ENCODE measurements at places on chromosomes 7 and 10. TPM values are rescaled to one million over a fixed set of nuclear protein-coding genes. Genes with fewer than 3 reads are reported as not detected.

The PRKG1 gene
- total RNA-seq: not detected

The MUC12 gene
- total RNA-seq: not detected

The PIP gene
- total RNA-seq: not detected

The CXCL12 gene
- total RNA-seq: 0.14 TPM

The UMAD1 gene
- 19.9 TPM for total RNA-seq

The TFEC gene
- total RNA-seq: not detected

The SPDYE9 gene
- not detected for total RNA-seq

The TRIM73 gene
- total RNA-seq: 2.4 TPM

The SH2B2 gene
- 16.5 TPM for total RNA-seq

The TAS2R41 gene
- total RNA-seq: not detected

The WDR86 gene
- not detected for total RNA-seq

The PRLHR gene
- total RNA-seq: not detected

The CHRM2 gene
- total RNA-seq: not detected

The WNT8B gene
- not detected for total RNA-seq

The TMEM273 gene
- 8.9 TPM for total RNA-seq

The TPST1 gene
- total RNA-seq: 53.2 TPM

- no peak for DNase-seq
These were observed 7.1 kb downstream of the GRM8 start for GRCh38 chr7:127245607-127246006.

- no peak for DNase-seq
These were observed 47.3 kb downstream of the TFPI2 start for GRCh38 chr7:93843260-93843659.

DNA sequence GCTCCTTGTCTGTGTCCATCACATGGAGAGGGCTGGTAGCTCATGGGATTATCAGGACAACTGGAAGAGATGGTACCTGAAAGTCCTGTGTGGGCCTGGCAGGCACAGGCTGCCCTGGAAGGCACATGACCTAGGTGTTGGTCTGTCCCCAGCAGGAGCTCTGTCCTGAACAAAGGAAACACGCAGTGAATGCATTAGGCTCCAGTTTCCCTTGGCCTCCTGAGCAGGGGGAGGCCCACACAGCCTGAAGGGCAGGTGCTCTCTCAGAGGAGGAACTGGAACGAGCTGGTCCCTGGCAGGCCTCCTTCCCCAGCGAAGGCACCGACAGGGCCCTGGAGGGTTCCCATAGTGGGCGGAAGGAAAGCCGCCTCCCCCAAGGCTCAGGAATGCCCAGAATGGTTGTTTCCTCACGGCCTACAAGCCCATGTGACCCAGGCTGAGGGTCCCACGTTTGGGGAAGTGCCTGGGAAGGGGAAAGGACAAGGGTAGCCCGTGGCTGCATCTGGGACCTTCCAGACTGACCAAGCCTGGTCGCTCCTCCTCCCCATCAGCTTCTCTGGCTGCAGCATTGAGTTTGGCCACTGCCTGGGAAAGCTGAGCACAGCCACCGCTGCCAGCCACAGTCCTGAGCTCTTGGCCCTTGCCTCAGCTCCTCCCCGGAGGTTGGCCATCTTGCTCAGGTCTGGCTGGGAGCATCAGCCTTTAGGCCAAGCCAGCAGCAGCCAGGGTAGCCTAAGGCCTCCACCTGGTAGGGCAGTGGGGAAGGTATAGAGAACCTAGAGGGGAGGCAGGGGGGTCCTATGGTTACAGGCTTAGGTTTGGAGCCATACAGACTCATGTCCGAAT lies 21.8 kb downstream of the CXCL12 start:
- DNase-seq: no peak

GRCh38 chr7:96045919-96046318 lies 273.6 kb downstream of the DYNC1I1 start:
- no peak for DNase-seq

GRCh38 chr7:116438267-116438666 lies 61.3 kb upstream of the CAV2 start:
- peak; percentile 58 for DNase-seq

- no peak for DNase-seq
These were observed 64.8 kb upstream of the MEOX2 start for GRCh38 chr7:15751191-15751701.

GRCh38 chr10:25441270-25441669 lies 266.5 kb downstream of the GPR158 start:
- DNase-seq: no peak

DNA sequence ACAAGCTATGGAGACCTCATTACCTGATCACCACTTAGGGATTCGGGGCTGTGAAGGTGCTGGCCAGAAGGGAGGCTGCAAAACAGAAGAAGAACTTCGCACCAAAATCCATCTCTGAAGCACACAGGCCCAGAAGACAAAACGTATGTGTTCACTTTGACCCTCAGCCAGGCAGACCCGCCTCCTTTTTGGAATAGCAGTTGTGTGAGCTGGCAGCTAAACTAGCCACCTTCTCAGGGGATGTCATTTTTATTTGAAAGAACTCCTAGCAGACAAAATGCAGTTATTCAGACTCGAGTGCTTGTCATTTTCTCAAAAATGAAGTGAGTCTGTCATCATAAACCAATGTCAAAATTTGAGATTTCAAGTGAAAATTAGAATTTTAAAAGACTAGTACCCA lies 71.7 kb downstream of the TNS3 start:
- DNase-seq: no peak

DNA sequence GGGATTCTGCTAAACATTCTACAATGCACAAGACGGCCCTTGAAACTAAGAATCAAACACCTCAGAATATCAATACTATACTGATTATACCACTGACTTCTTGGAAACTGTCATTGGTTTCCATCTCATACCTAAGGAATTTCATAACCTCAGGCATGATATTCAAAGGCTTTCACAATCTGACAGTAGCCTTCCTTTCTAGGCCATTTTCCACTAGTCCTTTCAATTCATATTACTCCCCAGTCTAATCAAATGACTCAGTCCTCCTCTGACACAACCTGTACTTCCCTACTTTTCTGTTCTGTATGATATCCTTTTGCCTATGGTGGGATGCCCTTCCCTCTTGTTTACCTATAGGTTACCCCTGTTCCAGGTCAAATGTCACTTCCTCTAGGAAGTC lies 48.3 kb downstream of the CSTF2T start:
- DNase-seq: no peak

- DNase-seq: no peak
These were observed 344.9 kb upstream of the MKI67 start for GRCh38 chr10:128471151-128471550.

- no peak for DNase-seq
These were observed 55.5 kb downstream of the AOAH start for GRCh38 chr7:36668750-36669149.

DNA sequence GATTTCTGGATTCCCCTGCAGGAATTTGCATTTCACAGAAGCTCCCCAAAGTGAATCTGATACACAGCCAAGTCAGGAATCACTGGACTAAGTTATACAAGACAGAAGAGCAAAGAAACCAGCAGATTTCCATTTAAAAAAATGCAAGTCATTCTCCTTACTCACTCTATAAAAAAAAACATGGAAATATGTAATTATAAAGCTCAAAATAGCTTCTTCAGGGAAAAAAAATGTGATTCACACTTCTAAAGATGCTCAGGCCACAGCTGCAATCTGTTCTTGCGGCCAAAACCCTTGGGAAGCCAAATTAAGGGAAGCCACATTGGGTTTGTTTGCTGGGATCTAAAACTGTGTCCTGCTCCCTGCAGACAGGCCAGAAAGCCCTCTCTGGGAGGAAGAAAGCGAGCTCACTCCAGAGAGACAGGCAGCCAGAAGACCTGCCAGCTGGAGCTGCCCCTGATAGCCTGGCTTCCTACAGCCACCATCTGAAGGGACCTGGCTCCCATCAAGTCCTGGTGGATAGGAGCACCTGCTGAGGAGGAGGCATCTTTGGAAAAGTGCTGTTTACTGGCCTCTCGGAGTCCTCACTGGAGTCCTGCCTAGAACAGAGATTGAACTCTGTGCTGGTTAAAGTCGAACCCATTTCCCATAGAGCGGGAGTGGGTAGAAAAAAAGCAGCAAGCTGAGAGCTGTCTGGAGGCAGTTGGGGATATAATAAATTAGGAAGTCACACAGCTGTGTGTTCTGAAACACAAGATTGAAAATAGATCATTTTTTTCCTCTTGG lies 359.2 kb upstream of the AOAH start:
- no peak for DNase-seq

DNA sequence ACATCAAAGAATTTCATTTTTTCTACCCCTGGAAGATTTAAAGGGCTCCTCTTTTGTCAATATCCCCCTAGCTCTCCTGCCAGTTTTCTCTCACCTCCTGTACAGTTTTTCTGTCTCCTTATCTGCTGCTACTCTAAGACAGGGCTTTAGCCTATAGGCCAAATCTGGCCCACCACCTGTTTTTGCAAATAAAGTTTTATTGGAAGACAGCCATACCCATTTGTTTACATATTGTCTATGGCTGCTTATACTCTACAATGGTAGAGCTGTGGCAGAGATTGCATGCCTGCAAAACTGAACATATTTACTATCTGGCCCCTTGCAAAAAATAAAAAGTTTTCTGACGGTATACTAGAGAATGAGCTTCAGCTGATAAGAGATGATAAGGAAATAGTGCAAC lies 37.4 kb upstream of the GARS1 start:
- no peak for DNase-seq

DNA sequence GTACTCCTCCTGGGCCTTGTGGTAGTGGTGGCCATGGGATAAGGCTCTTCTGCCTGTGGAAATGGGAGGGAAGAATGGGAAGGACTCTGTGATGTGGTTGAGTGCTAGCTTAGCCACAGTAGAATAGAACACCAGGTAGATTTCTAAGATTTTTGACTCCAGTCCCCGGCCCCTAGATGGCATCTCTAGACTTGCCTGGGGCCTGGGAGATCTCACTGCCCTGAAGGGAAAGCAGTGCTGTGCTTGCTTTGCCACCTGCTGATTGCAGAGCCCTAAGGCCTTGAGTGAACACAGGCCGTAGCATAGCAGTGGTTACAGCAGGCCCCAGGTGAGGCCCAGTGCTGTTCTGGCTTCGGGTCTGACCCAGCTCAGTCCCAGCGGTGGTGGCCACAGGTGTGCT lies 252.0 kb downstream of the TCF7L2 start:
- no peak for DNase-seq

DNA sequence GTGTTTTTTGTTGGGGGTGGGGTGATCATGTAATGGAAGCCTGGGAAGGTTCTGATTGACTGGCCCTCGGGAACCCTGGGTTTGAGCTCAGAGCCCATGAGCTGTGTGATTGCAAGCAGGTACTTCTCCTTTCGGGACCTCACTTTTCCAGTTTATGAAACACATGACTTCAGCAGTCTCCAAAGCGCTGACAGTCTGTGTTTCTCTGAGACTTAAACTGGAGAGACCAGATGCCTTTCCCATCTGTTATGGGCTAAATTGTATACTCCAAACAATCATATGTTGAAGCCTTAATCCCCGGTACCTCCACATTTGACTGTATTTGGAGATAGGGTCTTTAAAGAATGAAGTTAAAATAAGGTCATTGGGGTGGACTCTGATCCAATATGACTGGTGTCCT lies 493.6 kb downstream of the GALNT17 start:
- DNase-seq: no peak

DNA sequence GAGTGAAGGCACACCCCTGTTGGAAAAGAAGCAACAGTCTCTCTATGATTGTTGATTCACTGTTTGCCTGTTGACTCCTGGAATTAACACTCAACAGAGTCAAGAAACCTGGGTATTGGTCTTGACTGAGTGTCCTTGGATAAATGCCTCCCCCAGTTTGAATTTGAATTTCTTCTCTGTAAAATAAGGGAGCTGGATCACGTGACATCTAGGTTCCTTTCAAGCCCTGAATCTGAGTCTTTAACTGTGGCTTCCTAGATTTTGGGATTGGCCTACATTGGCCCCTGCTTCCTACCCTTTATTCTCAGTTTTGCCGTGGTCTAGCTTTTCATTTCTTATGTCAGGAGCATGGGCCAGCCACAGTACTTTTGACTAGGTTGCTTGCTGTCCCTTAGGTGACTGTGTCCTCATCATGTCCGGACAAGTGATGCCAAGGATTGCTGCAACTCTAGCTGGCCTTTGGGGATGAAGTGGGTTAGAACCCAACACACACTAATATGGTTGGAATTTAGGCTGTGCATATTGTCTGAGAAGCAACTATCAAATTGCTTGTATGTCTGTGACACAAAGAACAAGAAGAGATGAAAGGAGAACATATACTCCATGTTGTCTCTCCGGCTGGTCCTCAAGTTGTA lies 35.4 kb downstream of the CALD1 start:
- no peak for DNase-seq

DNA sequence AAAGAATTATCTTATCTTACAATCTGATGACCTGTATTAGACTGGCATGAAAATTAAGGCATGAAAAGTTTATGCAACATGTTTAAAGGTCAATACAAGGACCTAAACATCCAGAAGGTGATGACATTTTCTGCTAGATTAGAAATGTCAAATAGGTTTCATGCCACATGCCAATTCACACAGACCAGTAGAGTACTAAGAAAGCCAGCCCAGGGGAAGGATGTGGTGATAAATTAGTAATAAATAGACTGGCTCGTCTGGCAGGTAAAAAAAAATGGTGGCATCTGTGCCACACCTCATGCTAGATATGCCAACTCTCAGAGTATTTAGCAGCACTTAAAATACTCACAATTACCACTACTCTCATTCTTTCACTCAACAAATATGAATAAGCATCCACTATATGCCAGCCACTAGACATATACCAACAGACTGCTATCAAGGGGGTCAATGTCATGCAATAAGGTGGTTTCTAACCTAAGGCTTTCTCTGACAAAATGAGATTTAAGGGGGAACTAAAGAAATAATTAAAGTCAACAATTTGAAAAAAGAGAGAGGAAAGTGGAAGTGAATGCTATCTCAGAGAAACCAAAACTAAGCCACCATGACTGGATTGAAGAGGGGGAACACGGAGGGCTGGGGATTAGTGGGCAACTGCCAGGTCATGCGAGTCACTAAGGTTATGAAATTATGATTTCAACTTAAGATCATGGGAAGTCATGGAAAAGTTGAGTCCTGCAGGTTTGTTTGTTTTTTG lies 83.5 kb downstream of the SGMS1 start:
- DNase-seq: no peak

DNA sequence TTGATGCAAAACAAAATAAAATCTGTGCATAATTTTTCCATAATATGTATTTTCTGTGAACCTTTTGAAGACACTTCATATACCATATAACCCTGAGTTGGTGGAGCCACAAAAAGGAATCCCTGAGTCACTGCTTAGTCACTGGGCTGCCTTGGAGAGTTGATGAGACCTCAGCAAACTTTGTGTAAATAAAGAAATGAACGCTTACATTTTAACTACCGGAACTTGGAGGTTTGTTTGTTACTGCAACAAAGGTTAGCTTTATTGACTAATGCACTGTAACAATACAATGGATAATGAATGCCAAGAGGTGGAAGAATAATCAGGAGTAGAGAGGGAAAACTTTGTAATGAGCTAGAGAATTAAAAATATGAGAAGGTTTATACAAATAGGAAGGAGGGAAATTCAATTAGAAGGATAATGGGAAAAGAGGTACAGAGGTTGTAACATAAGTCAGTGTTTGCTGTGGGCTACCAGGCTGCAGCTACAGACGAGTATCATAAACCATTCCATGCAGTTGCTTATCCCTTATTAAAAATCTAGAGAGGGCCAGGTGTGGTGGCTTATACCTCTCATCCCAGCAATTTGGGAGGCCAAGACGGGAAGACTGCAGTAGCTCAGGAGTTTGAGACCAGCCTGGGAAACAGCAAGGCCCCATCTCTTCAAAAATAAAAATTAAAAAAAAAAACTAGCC lies 1042.1 kb downstream of the TYW1 start:
- DNase-seq: peak; percentile 69

GRCh38 chr10:67775279-67775678 lies 62.7 kb downstream of the DNAJC12 start:
- DNase-seq: no peak

- no peak for DNase-seq
These were observed 55.6 kb upstream of the PNLIP start for GRCh38 chr10:116490028-116490662.

GRCh38 chr7:84182301-84182700 lies 12.3 kb downstream of the SEMA3A start:
- no peak for DNase-seq

Data from Caki2 (cell line).